Cerebellar nuclear complex (tissue), 1 donor: ENCODE measurements at places on chromosomes 5 and 9.

- DNase-seq = no peak
Measured at GRCh38 chr9:107123389-107123788, 159.7 kb upstream of the RAD23B start.

- DNase-seq = no peak
Measured at GRCh38 chr9:79268806-79269205, 303.0 kb upstream of the TLE4 start.

- no peak for DNase-seq
Measured at GRCh38 chr5:73205305-73205704, 32.3 kb downstream of the TMEM174 start.

DNA sequence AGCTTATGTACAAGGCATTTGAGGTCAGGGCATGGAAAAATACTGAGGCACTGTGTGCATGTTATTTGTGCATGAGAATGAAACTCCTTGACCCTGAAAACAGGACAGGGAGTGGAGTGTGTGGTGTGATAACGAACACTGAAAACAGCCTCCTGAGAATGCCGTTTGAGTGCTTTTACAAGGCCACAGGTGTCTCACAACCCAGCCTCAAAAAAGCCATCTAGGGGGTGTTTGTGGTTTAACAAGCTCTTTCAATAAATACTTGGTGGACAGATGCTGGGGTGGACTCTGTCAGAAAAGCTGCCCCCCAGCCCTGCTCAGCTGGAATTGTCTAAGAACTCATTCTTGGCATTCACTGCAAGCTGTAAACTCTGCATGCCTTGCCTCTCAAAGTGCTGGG is 94.0 kb upstream of the SLC25A48 start:
- DNase-seq = no peak

- no peak for DNase-seq
Measured at GRCh38 chr9:109417585-109418544, 80.2 kb downstream of the PTPN3 start.

- no peak for DNase-seq
Measured at GRCh38 chr9:37784291-37784615, 611 bp downstream of the EXOSC3 start.

DNA sequence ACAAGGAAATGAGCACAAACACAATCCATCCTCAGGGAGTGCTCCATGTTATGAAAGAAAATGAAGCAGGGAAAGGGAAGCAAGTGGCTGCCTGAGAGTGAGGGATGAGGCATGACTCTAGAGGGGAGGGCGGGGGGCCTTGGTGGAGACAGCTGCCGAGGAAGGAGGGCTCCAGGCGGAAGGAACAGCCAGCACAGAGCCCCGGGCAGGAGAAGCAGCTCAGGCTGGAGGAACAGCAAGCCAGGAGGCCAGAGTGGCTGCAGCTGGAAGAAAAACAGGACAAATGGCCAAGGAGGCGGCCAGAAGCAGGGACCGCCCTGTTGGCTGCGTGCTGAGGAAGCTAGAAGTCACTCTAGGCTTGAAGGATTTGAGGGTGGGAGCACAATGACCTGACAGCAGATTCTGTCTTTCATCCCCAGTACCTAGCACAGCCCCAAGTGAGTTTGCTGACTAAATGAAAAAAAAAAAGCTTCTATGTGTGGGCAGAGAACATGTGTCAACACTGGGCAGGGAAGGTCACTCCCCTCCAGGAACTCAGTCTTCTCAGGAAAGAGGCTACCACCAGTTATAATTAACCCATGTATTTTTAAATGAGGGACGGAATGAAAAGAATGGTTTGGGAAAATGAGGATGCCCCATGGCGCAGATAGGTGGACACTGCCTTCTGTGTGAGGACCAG is 142.8 kb downstream of the DCP2 start:
- no peak for DNase-seq

DNA sequence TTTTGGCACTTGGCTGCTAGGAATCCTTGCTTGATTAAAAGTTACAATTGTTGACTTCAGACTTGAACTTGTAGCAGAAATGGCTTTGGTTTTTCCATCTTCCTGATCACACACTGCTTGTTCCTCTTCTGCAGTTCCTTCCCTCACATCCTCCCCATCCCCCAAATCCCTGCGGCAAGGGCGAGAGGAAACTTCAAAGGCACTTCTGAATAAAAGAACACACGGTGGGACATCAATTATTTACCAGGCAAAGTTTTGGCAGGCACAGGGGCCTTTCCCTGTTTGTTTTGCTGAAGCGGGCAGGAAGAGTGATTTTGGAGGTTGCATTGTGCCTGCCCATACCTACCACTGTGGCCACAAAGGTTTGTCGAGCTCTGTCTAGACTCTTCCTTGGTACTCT is 260.9 kb downstream of the KIF4B start:
- no peak for DNase-seq

DNA sequence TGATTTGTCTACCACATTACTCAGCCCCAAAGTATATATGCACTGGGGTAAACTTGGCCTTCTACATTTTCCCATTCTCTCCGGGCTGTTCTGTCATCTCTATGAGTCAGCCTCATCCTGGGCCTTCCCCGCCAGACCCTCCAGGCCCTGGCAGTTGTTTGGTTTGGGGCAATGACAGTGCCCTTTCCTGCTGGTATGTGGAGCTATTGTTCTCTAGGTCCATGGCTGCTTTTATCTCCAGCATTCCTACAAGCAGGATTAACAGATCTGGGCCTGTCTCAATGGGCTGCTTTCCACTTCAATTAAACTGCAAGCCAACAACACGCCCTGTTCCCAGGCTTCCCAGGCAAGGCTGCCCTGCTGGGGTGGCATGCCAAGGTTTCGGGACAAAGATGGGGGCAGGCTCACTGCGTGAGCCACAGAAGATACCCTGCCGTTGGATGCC is 136.4 kb downstream of the SLIT3 start:
- DNase-seq = peak; percentile 90

- DNase-seq = no peak
Measured at GRCh38 chr9:128164307-128164885, 4.3 kb downstream of the BBLN start.

DNA sequence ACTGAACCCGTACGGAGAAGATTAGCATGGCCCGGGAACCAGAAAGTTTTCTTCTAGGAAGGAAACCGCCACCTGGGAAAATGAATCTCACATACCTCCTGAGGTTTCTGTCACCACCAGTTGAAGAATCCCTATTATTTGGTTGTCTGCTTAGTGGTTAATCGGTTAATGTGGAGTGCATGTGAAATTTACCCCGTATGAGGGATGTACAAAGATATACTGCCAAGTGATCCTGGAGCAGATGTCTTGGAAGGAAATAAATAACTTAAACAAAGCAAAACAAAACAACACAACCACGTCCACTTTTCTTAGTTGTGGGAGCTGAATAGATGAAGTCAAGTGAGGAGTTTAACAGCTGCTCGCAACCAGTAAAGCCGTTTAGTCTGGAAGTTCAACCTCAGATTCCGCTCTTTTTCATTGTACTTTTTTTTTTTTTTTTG is 3.8 kb downstream of the DMRT2 start:
- DNase-seq = no peak

DNA sequence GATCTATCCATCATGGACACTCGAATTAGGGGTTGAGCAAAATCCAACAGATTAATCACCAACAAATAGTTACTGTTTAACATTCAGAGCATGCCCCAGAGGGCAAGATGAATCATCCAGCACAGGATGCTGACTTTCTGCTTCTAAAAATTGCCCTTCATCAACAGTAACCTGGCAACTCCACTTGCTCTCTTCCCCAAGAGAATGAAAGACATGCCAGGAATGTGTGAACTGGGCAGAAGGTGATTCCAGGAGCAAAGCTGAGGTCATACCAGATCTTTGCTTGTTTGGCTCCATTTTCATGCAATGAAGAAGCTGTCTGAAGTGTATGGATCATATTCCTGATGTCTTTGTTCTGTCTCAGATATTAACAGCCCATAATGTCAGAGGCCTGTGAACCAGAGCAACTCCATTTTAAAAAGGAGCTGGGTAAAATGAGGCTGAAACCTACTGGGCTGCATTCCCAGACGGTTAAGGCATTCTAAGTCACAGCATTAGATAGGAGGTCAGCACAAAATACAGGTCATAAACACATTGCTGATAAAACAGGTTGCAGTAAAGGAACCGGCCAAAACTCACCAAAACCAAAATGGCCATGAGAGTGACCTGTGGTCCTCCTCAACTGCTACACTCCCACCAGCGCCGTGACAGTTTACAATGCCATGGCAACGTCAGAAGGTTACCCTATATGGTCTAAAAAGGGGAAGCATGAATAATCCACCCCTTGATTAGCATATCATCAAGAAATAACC is 2.5 kb upstream of the ZNF367 start:
- no peak for DNase-seq

- DNase-seq = no peak
Measured at GRCh38 chr5:21391506-21391905, 1403.5 kb upstream of the CDH18 start.

GRCh38 chr5:102624405-102624804 is 125.6 kb upstream of the SLCO6A1 start:
- DNase-seq = no peak

DNA sequence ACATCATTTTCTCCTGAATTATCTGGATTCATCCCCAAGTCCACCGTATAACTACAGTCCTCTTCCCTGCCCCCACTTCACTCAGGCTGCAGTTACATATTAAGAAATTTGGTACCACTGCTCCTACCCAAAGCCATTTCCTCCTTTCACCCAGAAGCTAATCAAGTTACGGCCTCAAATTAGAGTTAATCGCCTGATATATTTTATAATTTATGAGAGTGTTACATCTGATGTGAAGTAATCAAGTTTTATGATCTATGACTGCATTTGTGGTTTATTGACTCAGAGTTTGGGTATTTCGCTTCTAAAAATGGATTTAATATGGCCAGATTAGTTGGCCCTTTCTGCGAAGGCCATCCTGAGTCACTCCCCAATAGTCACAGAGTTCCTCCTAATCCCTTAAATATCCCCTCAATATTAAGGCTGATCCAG is 223.6 kb upstream of the KIF2A start:
- DNase-seq = no peak

DNA sequence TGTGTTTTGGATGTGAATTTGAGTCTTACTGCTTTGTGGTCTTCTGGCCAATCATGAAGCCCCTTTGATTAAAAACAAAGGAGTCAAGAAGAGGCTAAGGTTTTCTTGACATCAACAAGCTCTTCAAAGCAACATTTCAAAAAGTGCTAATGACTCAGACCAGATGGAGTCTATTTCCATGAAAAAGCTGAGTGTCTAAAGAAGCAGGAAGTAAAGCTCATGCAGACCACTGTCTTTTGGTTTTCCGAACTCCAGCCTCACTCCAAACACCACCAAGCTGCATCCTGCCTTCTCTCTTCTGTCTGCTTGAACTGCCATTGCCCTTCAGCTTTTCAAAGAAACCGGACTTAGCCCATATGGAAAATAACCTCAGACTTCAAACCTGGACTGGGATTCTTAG is 115.2 kb downstream of the PRDM6 start:
- no peak for DNase-seq

GRCh38 chr9:8723195-8723594 is 923.6 kb upstream of the DMAC1 start:
- no peak for DNase-seq

- DNase-seq = no peak
Measured at GRCh38 chr9:123425261-123425821, 69.3 kb downstream of the CRB2 start.

DNA sequence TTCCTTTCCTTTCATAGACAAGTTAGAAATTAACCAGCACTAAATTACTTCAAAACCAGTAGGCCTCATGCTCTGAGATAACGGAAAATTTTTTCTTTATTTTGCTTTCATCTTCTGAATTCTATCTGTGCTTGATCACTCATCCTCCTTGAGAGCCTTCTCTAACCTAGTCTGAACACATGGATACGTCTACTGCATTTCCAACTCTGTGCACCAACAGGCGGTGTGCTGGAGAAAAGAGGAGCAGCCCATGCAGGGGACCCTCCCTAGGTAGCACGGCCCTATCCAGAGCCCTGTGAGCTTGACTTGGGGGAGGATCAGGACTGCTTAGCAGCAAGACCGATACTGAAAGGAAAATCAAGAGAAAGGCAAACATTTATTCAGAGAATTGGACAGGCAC is 149.8 kb downstream of the AUH start:
- DNase-seq = no peak

GRCh38 chr5:98301547-98301946 is 471.9 kb upstream of the RGMB start:
- no peak for DNase-seq

DNA sequence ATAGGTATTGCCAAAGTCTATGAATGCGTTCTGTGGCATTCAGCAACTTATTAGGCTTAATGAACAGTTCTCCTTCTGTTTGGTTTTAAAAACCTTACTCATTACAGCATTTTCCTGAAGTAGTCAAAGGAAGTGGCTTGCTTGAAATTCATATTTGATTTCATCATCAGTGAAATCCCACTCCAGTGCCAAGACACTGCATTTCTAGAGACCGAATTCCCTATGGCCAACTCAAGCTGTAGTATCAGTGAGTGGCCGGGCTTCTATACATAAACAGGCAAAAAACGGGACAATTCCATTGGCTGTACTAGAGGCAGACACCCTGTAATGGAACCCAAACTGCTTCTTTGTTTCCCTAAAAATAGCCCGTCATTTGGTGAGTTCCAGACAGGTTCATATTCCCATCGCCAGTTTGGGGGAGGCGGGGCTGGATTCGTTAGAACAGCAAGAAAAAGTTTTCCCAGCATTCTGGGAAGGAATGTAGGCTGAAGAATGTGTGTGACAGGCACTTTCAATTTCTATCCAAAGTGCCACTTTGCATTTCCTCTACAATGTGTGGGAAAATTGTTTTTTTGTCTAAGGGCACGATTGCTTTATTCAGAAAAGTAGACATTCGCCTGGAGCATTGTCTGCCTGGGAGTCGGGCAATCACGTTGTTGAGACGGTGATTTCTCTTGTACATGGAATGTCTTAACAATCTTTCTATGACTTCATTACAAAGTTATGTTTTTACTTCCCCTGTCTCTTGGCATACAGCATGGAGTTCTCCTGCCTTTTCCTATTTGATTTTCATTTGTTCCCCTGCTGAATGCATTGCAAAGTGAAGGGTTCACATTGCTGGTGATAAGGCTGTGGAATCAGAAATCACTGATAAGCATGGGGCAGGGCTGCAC is 141.8 kb upstream of the MAST4 start:
- DNase-seq = no peak

DNA sequence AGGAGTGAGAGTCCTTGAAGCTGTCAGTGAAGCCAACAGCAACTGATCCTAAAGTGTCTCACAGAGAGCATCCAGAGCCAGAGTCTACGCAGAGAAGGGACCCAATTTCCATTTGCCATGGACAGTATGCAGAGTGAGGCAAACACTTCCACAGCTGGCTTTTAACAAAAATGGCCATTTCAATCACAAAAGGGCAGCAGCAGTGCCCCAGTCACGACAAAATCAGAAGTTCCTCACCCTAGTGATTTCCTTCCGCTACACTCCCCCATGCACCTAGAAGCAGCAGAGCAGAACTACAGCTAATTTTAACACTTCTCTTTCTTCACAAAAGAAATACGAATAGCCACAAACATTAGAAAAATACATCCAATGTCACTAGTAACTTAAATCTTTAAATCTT is 27.9 kb downstream of the FBXW11 start:
- DNase-seq = no peak

GRCh38 chr5:170758481-170758880 is 25.0 kb upstream of the GABRP start:
- DNase-seq = no peak

GRCh38 chr5:54526604-54527288 is 9.2 kb downstream of the SNX18 start:
- DNase-seq = no peak
